ENCODE measurements at places on chromosomes 1 and 21.
A peak's percentile ranks its signal among the peaks of the same experiment; 100 is the strongest.

DNA sequence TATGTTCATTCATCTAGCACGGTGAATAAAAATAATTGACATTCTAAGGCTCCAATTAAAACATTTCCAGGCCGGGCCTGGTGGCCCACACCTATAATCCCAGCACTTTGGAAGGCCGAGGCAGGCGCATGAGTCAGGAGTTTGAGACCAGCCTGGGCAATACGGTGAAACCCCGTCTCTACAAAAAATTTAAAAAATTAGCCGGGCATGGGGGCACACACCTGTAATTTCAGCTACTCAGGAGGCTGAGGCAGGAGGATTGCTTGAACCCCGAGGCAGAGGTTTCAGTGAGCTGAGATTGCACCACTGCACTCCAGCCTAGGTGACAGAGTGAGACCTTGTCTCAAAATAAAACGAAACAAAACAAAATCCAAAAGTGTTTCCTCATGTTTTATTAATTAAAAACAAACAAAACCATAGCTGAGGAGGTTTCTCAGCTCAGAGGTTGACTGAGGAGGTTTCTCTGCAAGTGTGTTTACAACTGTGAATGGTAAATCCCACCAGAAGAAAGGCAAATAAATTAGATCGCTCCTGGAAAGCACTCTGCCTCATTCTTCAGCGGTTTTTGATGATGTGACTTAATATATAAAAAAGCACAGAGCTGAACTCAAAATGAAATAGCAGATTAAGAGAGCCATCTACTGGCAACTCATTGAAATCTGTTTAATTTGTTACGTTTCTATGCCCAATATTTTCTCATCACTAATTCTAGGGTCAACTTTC is 37.7 kb upstream of the ATG4C start:
- DNase-seq = peak; percentile 76

DNA sequence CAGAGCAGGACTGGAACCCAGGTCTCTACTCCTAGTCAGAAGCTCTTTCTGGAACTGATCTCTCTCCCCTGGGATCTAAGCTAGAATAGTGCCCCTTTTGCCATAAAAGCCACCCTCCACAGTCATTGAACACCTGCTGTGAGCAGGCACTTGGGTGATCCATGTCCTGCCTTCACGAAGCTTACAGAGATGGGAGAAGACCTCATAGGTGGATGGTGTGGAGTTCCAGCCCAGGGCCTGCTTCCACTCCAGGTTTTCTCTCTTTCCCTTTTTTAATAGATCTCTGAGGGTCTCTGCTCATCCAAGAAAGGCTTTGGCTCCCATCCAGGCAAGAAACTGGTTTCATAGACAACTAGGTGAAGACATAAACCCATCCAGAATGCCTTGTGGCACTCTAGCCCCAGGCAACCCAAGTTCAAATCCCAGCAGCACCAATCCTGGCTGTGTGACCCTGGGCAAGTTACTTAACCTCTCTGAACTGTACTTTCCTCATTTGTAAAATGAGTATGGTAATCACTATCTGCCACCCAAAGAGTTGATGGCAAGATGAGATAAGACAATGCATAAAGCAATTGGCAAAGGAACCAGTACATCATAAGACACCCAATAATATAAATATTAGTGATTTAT is 46.4 kb upstream of the TMEM51 start:
- no peak for DNase-seq

DNA sequence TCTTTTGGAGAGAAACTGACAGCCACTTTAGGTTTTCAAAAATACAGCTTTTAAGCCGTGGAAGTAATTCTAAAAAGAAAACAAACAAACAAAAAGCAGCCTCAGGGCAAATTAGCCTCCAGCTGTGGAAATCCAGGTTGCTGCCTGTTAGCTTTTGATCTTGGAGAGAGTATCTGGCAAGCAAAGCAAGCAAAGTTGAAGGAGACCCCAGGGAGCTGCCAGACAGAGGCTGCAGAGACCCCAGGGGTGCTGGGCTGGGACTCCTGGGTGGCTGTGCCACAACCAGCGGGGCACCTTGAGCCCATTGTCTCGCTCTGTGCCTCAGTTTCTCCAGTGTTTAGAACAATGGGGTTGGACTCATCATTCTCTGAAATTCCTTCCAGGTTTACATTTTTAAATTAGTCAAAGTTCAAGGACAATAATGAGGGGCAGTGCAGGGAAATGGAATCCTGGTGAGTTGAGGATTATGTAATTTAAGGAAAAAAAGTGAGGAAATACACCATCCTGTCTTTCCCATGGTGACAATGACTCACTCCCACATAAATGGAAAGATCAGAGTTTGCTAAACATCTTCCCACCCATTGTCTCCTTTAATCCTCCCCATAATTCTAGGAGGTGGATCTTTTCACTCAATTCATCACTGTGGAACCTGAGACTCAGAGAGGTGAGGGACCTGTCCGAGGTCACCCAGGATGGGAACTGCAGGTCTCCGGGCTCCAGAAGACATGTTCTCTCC is 480.5 kb downstream of the MATN1 start:
- DNase-seq = no peak

GRCh38 chr1:196527919-196528318 is 80.3 kb downstream of the KCNT2 start:
- no peak for DNase-seq

DNA sequence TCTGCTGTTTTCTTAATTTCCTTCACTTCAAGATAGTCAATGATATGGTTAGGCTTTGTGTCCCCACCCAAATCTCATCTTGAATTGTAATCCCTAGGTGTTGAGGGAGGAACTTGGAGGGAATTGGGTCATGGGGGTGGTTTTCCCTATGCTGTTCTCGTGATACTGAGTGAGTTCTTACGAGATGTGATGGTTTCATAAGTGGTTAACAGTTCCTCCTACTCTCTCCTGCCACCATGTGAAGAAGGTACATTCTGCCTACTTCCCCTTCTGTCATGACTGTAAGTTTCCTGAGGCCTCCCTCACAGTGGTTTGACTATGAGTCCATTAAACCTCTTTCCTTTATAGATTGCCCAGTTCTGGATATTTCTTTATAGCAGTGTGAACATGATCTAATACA is 74.0 kb upstream of the SAMSN1 start:
- no peak for DNase-seq
